ENCODE measurements at places on chromosomes 1 and 21.

DNA sequence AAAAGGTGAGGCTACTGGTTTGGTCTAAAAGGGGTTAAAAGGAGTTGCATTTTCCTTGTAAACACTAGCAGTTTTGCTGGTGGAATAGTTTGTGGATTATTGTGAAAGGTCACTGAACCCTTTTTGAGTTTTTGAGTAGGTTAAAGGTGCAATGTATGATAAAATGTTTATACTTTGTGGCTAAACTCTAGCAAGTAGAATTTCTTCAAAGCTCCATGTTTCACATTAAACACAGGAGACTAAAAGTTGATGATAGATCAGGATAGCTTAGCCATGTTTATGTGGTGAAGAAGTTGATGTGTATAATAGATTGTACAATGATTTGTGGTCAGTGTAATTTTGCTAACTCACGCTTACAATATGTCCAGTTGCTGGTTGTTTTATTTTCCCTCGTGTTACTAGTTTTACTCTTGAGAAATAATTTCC lies 13.1 kb downstream of the ZNF326 start:
- DNase-seq: no peak

- peak; percentile 64 for DNase-seq
Measured at GRCh38 chr1:4380564-4381168, 273.7 kb upstream of the AJAP1 start.

DNA sequence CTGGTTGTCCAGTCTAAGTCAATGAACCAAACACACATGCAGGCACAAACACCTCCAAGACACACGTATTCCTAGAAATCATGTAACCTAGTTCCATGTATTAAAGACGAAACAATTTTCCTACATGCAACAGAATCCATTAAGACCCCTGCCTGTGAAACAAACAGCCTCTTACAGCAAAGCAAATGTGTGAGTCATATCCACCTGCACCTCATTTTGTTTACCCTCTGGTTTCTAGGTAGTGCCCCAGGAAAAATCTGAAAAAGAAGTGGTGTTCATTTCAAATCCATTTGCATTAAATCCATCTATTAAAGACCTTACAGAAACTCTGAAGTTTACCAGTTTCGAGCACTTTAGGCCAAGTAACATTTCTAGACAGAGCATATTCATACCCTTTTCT lies 74.1 kb downstream of the VCAM1 start:
- no peak for DNase-seq

DNA sequence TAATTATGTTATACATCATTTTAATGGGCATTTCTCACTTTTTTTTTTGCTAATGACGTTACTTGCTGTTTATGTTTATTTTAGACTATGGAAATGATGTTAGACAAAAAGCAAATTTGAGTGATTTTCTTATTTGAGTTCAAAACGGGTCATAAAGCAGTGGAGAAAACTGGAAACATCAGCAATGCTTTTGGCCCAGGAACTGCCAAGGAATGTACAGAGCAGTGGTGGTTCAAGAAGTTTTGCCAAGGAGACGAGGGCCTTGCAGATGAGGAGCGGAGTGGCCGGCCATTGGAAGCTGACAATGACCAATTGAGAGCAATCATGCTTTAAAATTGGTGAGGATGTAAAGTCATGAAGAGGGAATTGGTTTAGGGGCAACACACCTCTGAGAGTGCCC lies 32.1 kb upstream of the KCNE2 start:
- DNase-seq: no peak

GRCh38 chr21:39083377-39084008 lies 99.8 kb downstream of the PSMG1 start:
- DNase-seq: no peak

DNA sequence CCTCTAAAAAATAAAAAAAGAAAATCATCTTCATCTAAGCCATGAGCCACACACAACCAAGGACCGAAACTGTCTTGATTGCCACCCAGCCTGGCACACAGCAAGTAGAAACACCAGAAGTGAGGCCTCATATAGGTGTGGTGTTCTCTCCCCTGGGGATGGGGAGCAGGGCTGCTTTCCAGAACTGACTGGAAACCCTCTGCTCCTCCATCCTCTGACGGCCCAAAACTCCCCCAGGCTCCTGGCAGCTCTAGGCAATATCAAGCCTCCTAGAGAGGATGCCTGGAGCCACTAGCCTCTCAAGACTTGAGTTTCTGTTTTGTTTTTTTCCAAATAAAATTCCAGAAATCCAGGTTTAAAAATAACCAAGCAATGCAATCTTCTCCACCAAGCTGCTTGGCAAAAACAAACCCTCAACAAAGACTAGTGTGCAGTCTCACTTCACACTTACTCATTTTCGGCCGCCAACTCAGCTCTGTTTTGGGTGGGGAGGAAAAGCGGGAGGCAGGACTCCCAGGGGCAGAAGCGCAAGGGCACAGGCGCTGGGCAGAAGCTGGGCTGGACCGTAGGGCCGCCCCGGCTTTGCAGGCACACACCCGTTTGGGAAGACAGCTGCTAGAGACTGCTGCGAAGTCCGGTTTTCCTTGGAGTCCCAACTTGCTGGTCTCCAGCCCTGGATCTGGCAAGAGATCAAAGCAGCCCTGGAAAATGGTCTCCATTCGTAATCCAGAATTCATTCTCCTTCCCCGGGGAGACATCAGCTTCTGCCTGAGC lies 78.2 kb upstream of the CAPZB start:
- DNase-seq: peak; percentile 58

DNA sequence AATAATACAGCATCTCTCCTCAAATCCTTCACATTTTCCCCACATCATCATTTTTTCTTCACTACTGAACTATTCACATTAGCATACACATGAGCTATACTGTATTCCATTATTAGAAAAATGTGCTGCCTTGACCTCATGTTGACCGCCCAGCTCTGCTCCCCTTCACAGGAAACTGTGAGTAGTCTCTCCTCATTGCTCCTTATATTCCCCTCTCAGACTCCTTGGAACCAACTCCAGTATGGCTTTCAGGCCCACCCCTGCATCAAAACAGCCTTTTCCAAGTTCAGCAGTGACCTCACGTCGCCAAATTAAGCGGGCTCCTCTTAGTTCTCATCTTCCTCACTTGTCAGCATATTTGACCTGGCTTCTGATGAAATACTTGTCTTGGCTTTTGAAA lies 59.2 kb upstream of the SPAG17 start:
- peak; percentile 2 for DNase-seq

Data from AG10803 (cell line).